ENCODE measurements at places on chromosomes 5 and 9. TPM values are rescaled to one million over a fixed set of nuclear protein-coding genes. Genes with fewer than 3 reads are reported as not detected.

DNA sequence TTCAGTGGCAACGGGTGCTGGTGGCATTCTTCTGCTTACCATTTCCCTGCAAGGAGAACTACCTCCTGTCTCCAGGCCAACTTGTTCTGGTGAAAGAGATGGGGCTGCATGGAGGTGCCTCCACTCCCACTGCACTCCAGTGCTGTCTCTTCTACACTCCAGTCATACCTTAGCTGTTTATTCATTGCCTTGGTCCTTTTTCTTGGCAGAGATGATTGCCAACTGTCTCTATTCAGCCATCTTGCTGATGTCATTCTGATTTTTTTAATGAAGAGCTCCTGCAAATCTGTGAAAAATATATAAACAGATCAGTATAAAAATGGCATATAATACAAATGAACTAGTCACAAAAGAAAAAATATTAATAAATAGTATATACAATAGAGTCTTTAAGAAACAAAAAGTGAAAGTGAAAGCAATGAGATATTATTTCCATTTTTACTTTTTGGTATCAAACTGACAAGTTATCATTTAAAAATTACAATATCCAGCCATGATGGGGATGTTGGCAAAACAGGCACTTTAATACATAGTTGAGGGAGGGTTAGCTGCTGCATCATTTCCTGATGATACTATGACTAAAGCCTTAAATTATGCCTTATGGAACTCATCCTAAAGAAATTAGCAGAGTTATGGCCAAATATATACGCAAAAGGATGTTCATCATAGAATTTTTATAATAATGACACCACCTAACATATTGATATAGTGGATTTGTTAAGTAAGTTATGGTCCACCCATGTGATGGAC lies 109.4 kb downstream of the CARTPT start:
- DNase-seq, result no peak
- H3K4me1 ChIP-seq, result peaks cover 6% of the 10 kb centered on the region
- H3K27me3 ChIP-seq, result no peaks in the 10 kb centered on the region
- no peaks in the 10 kb centered on the region for H3K36me3 ChIP-seq

DNA sequence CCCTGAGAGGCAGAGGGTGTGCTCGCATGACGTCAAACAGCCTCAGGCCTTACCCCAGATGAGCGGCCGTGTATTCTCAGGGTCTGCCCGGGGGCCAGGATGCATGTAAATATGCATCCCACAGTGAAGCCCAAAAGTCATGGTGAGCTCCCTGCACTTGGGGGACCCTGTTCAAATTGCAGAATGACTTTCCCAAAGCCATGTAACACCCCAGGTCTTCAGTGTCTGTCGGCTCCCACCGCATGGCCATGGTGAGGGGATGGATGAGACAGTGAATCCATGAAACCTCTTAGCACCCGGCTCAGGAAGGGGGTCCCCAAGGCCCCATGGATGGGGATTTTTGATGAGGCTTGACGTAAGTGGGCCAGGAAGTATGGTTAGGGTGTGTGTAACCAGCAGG lies 9.3 kb upstream of the COL5A1 start:
- no peak for DNase-seq
- H3K4me1 ChIP-seq, result no peaks in the 10 kb centered on the region
- no peaks in the 10 kb centered on the region for H3K36me3 ChIP-seq
- H3K27me3 ChIP-seq, result no peaks in the 10 kb centered on the region
- H3K4me3 ChIP-seq, result no peak overlapping the region

GRCh38 chr5:57316798-57317327 lies 143.0 kb downstream of the GPBP1 start:
- no peaks in the 10 kb centered on the region for H3K27me3 ChIP-seq
- peak overlapping the region; percentile 61 for H3K27ac ChIP-seq
- H3K4me3 ChIP-seq, result no peak overlapping the region
- no peaks in the 10 kb centered on the region for H3K36me3 ChIP-seq
- no peaks in the 10 kb centered on the region for H3K4me1 ChIP-seq

GRCh38 chr9:99015890-99016289 lies 72.2 kb downstream of the COL15A1 start:
- DNase-seq, result no peak
- H3K36me3 ChIP-seq, result no peaks in the 10 kb centered on the region
- no peak overlapping the region for H3K27ac ChIP-seq
- H3K27me3 ChIP-seq, result no peaks in the 10 kb centered on the region
- no peaks in the 10 kb centered on the region for H3K4me1 ChIP-seq
- no peak overlapping the region for H3K4me3 ChIP-seq

- no peak overlapping the region for H3K27ac ChIP-seq
- H3K36me3 ChIP-seq, result peaks cover 3% of the 10 kb centered on the region
- no peaks in the 10 kb centered on the region for H3K27me3 ChIP-seq
- DNase-seq, result no peak
- no peaks in the 10 kb centered on the region for H3K4me1 ChIP-seq
Observed at GRCh38 chr9:89071591-89071990, 80.3 kb downstream of the S1PR3 start.

PCDHB15 gene
- total RNA-seq, result 2.8 TPM

All from left lung (tissue), 14 donors.